Renal cortex interstitium (tissue), 15 donors: ENCODE measurements at places on chromosomes 2 and 18. TPM values are rescaled to one million over a fixed set of nuclear protein-coding genes. Genes with fewer than 3 reads are reported as not detected.

The MEP1B gene
- not detected for polyA plus RNA-seq

The CENPA gene
- 17.2 TPM for polyA plus RNA-seq

- no peak for DNase-seq
Observed at GRCh38 chr2:129812654-129813053, 166.8 kb upstream of the RAB6C start.

GRCh38 chr2:53737091-53737490 lies 30.5 kb upstream of the CHAC2 start:
- DNase-seq: no peak

DNA sequence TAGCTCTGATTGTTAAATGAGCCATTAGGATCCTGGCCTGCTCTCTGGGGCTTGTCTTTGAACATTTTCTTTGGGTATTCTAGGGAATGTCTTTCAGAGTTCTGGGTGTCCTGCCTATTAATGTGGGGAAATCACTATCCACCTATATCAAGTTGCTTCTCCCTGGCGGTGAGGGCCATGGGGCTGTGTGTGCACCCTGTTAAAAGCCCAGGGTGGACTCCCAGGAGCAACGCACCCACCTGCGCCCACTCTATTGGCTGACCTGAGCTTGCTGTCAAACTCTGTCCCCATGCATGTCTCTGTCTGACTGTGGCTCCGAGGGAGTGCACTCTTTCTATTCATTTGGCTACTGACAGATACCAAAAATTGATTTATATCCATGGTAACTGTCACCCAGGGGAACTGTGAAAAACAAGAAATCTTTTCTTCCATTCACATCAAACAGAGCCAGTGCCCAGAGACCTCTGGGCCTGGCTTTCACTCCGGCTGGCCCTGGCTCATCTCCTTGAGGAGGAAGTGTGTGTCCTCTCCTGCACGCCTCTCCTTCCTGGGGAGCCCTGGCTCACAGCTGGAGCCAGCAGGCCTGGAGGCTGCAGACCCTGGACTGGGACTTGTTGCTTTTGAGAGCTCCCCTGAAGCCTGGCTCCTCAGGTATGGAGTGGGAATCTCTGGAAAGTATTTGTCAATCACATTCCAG lies 10.5 kb upstream of the TOGARAM2 start:
- DNase-seq: no peak

The CRYBA2 gene
- not detected for polyA plus RNA-seq

The ZSWIM2 gene
- not detected for polyA plus RNA-seq

DNA sequence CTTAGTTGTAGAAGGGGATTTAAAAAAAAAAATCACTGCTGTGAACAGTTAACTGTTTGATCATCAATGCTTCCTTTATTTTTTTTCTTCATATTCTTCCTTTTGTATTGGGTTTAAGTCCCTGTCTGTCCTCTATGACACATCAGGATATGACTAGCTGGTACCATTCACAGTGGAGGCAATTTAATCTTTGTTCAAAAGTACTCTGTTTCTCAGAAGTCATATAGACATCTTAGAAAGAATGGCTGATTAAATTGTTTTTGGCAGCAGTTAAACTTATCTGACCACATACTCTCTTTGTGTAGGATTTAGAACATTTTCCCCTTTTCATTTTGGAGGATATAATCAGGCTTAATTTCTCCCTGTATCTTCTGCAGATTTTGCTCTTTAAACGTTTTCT lies 807.8 kb upstream of the CDH2 start:
- no peak for DNase-seq

The GLI2 gene
- polyA plus RNA-seq: 16.3 TPM

- DNase-seq: no peak
Observed at GRCh38 chr2:220628252-220628651, 943.9 kb downstream of the EPHA4 start.

DNA sequence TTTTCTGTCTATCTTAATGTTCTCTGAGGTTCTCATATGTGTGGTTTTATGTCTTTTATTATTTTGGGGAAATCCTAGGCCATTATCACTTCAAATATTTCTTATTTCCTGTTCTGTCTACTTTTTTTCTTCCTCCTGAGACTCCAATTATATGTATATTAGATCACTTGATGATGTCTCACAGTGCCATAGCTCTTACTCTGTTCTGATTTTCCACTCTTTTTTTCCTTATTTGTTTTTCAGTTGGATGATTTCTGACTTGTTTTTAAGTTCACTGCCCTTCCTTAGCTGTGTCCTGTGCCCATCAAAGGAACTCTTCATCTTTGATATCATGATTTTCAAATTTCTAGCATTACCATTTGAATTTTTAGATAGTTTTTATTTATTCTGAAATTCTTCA lies 24.1 kb downstream of the FAM228B start:
- no peak for DNase-seq

The APCDD1 gene
- 109 TPM for polyA plus RNA-seq

The ALK gene
- 0.17 TPM for polyA plus RNA-seq

GRCh38 chr2:84472856-84473565 lies 13.9 kb upstream of the SUCLG1 start:
- no peak for DNase-seq

GRCh38 chr18:35581546-35581897 lies at the start of gene GALNT1:
TSS of gene GALNT1 (plus strand) at chr18:35581740. CDS start at chr18:35654663, 72,923 bp downstream.
- DNase-seq: no peak

DNA sequence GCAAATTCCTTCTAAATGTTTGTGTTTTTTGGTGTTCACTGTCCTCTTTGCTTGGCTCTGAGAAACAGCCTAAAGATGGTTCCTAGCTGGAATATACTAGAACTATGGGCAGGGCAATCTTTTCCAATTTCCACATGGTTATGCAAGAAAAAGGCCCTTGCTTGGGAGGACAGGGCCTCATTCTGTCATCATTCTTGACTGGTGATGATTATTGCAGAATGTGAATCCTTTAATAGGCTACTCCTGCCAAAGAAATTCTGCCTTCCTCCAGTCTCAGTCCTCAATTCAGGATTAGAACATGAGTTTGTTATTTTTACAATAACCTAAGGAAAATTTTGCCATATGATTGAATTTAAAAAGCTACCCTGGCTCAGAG lies 218.7 kb downstream of the HNMT start:
- DNase-seq: no peak

The FAP gene
- 12.9 TPM for polyA plus RNA-seq

The REEP1 gene
- 3.5 TPM for polyA plus RNA-seq

The TIGD1 gene
- polyA plus RNA-seq: 11.9 TPM

The LINC00305 gene
- polyA plus RNA-seq: 4.3 TPM

- DNase-seq: no peak
Observed at GRCh38 chr2:77977471-77978063, 455.4 kb upstream of the LRRTM4 start.

- DNase-seq: no peak
Observed at GRCh38 chr2:205047273-205047839, 502.1 kb downstream of the PARD3B start.

DNA sequence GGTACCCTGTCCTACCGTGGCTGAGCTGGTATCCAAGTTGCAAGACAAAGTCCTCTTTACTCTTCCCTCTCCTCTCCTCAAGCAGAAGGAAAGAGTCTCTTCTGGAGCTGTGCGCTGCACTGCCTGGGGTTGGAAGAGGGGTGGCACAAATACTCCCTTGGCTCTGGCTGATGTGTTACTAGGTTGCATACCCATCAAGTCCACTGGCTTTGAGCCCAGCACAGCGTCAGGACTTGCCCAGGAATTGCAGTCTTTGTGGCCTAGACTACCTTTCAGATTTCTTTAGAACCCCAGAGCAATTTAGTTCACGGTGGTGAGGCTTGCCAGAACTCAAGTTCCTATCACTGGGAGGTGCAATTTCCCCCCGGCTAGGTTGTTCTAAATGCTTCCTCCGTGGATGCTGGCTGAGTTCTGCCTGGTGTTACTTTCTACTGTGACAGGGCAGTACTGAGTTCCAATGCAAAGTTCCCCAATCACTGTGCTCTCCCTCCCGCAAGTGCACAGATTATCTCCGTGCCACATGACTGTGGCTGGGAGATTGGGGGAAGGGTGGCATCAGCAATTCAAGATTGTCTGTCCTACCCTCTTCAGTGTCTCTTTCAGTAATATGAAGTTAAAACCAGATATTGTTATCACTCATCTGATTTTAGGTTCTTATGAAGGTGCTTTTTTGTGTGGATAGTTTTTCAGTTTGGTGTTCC lies 13.4 kb downstream of the MYO3B start:
- DNase-seq: no peak

GRCh38 chr2:161954103-161954502 lies 119.9 kb downstream of the DPP4 start:
- no peak for DNase-seq

- no peak for DNase-seq
Observed at GRCh38 chr2:69311024-69311416, 76.0 kb downstream of the GFPT1 start.

DNA sequence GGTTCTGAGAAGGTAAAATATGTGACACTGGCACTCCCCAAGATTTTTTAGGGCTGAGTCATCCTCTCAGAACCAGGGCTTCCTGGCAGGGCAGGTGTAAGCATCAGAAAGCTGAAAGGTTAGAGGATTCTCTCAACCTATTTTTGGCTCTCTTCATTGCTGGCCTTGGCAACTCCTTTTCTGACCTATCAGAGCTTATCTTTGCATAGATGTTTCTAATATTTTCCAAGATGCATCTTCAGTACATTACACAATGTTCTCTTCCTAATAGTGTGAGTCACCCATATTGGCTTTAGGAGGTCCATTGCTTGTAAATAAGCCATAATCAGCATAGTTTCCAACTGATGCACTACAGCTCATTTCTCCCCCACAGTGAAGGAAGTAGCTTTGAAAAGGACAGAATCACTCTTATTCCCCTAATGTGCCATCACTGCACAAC lies 2008.4 kb upstream of the PIK3C3 start:
- DNase-seq: no peak

DNA sequence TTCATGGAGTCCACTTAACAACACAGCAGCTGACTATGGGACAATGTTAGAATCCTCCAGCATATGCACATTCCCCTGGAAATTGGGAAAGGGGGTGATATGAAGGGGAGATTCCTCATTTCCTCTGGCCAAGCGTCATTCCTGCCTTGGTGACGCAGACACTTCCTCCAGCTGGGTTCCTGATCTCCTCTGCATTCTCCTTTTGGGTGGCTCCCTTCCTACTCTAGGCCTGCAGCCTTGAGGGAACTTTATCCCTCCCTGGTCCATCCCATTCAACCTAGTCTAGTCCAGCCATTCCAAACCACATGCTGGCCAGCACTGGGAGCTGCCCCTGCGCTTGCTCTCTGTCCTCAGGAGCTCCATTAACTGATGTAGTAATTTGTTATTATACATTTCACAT lies 216.8 kb downstream of the VAPA start:
- no peak for DNase-seq

The ZNF396 gene
- polyA plus RNA-seq: 5.4 TPM

- DNase-seq: no peak
Observed at GRCh38 chr2:78780256-78780655, 245.2 kb upstream of the REG3G start.

The SLC5A7 gene
- 0.54 TPM for polyA plus RNA-seq

DNA sequence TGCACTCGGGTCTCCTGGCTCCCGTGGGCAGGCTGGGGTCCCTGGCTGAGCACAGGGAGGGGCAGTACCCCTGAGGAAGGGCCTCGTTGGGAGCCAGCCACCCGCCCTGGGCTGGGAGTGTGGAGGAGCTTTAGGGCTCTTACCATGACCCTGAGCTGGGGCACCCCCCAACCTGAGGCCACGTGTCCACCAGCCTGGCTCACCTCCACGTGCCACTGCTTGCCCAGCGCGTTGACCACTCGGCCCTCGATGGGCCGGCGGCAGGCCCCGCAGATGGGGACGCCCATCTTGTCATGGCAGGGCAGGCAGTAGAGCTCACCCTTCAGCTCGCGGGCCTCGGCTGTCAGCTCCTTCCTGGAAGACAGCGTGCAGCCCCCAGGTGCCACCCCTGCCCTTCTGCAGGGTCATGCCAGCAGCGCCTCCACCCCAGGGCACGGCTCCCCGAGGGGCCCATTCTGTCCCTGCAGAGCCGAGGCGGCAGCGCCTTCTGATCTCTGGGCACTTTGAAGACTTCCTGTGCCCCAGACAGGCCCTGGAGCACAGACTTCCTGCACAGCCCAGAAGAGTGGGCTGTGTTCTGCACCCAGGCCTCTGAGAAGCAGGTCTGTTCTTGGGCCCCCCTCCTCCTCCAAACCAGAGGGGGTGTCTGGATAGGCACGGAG lies 4.0 kb upstream of the GPR17 start:
- DNase-seq: no peak

- no peak for DNase-seq
Observed at GRCh38 chr18:56431551-56431950, 206.8 kb downstream of the TXNL1 start.

GRCh38 chr2:169280502-169280901 lies 81.8 kb downstream of the LRP2 start:
- DNase-seq: no peak

DNA sequence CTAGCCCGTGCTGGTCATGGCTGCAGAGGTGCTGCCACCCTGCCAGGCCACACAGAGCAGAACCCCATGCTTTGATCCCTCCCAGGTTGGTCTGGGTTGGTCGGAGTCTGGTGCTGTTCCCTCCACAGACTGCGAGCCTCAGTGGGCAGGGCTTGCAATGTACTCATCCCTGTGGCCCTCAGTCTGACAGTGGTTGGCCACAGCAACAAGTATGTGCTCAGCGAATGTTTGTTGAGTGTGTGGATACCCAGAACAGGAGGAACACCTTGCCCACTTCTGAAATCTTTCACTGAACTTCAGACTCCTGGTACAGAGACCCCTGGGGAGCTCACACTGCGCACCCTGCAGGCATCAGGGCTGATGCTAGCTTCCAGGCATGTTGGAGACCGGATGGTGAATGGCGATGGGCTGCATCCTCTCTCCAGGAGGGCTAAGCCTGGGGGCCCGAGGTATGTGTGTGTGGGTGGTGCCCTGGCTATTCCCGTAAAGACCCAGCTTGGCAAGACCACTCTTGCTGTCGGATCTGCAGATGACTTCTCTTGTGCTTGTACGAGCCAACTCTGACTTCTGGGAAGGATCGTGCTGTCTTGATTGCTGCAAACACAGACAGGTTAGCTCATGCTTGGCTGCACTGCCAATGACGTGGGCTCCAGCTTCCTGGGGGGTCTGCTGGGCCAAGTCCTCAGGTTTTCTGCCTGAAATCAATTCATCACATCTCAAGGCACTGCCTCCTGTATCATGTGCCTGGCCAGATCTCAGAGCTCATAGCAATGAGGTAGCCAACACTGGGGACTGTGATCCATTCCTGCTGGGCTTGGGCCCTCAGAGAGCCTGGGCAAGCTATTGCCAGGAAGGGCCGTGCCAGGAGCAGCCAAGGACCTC lies 43.7 kb downstream of the RHOB start:
- DNase-seq: no peak

The SLC40A1 gene
- 119 TPM for polyA plus RNA-seq

DNA sequence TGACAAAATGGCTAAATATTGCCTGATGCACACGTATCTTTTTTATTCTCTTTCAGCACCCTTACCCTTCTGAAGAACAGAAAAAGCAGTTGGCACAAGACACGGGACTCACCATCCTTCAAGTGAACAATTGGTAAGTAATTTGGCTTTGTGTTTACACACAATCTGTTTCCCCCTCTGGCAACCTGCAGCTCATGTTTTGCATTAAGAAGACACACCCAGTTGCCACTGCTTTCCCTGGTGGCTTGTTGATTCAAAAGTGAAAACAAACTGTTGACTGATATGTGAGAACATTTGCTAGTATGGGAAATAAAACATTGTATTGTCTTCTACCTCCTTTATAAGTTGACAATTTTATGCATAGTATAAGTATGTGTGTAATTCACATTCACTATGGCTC lies 113.0 kb downstream of the MEIS1 start:
- DNase-seq: no peak

The ZNF804A gene
- polyA plus RNA-seq: 1.2 TPM

GRCh38 chr2:1283020-1283801 lies 130.1 kb upstream of the TPO start:
- no peak for DNase-seq

- DNase-seq: no peak
Observed at GRCh38 chr18:72859088-72859487, 8.7 kb downstream of the NETO1 start.

The CPLX4 gene
- polyA plus RNA-seq: 0.23 TPM
